ENCODE measurements at places on chromosomes 11 and 22.
A peak's percentile ranks its signal among the peaks of the same experiment; 100 is the strongest.

DNA sequence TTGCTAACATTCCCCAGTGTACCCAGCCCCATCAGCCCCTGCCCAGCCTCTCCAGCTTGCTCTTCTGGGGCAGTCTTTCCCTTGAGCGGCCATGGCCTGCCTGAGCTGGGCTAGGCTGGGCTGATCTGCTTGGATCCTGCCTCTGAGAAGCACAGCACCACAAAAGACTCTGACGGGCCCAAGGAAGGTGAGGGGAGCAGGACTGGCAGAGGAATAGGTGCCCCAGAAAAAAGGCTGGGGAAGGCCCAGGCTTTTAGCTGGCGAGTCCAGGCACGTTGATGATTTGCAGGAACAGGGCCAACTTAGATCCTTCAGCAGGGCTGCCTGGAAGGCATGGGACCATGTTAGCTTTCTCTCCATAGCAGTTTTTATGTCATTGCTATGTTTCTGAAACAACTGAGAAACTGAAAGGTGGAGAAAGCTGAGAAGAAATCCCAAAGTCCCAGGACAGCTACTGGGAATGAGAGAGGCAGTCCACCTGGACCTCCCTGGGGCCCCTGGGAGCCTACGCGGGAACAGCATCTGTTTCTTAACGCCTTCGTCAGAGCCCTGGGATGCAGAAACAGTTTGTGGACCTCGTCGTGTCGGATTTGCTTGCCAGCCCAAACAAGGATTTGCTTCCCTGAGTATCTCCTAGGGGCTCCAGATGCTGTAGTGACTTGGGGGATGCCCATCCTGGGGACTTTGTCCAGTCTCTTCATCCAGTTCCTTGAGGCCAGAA lies 24.4 kb upstream of the FXYD6 start:
- no peak for DNase-seq

- no peak for DNase-seq
These were observed 90.6 kb downstream of the LARGE1 start for GRCh38 chr22:33829546-33830280.

GRCh38 chr11:73538381-73538872 lies 59.5 kb downstream of the FAM168A start:
- DNase-seq = no peak

DNA sequence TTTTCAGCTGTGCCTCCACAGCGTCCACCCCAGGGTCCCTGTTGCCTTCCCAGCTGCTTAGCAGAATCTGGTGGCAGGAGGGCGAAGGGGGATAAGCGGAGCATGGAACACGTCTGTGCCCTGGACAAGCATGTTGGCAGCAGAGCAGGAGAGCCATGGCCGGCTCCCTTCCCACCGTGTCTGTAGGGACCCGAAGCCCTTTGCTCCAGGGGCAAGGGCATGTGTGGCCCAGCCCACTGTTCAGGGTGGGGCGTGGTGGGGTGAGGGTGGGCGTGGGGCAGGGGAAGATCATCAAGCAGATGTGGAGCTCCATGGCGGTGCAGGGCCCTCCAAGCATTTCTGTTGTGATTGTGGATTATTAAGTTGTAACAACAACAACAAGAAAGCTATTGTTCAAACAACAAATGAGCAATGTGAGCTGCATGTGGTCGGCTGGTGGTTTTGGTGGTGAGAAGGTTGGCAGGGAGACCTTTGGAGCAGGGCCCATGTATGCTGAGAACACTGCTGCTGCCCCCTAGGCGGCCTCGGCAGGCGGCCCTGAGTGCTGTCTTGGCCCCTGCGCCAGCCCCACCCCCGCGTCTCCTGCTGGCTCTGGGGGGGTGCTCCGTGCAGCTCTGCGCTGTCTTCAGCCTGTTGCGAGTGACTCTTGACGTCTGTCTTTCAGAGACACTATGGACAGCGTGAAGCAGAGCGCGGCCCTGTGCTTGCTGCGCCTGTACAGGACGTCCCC lies 50.9 kb downstream of the AP2A2 start:
- peak; percentile 62 for DNase-seq

- DNase-seq = no peak
These were observed 107.2 kb downstream of the MAML2 start for GRCh38 chr11:96235751-96236150.

DNA sequence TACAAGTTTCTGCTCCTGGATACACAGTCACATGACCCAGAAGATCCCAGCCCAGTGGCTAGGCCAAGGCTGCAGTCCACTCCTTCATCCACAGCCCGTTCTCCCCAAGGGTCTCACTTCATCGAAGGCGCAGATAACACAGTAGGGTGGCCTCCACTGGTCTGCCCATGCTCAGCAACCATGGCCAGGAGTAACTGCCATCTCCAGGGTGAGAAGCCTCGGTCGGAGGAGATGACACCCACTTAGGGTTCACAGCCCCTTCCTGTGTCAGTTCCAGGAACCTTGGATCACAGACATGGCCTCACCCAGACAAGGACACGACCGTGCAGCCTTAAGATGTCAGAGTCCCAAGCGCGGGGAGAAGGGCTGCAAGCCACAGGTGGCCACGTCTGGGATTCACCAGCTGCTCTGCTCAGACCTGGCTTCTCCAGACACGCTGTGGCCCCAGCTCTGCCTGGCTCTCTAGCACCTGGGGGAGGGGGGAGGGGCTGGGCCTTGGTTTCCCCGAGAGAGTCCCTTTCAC lies 2.6 kb downstream of the BET1L start:
- DNase-seq = no peak

DNA sequence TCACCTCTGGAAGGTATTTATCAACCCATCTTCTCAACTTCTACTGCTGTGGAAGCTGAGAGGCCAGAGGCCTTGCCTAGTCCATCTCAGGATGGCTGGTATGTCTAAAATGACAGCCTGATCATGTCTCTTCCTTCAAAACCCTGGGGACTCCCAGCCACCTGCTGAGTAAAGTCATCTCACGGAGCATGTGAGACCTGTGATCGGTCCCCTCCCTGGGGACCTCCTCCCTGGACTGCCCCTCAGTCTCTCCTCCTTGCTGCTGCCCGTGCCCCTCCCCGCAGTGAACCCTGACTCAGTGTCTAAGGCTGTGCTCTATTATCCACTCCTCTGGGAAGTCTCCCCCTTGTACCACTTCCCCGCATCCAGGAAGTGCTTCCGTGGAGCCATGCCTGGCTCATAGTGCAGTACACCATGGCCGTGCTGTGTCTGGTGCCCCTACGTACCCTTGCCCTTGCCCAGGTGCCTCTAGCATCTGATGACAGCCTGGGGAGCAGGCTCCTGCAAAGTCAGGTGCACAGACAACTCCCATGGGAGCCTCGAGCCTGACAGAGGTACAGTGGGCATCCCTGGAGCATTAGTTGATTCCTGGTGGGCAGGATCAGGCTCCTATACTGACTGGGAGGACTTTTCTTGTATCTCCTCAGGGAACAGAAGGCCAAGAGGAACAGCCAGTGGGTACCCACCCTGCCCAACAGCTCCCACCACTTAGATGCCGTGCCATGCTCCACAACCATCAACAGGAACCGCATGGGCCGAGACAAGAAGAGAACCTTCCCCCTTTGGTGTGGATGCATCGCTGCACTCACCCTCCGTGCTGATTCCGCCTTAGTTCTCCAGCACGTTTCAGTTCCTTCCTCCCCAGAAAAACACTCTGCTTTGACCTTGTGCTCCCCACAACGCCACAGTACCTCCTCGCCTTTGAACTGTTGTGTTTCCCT lies 13.8 kb downstream of the SMARCB1 start:
- no peak for DNase-seq

DNA sequence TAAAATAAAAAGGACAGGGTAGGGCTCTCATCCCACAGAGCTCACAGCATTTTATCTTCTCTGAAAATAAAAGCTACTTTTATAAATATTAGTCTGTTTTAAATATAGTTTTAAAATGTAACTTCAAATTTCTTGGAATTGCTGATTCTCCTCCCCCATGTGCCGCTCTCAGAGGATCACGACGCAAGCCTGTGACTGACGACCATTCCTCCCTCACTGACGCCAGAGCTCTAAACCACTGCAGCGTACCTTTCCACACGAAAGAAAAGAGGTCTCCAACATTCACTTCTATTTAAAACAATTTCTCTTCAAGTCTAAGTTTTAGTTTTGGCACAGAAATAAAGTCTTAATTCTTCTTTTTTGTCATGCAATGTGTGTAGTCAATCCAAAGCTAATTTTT lies 9.3 kb downstream of the TOLLIP start:
- no peak for DNase-seq

- DNase-seq = no peak
These were observed 23.6 kb upstream of the SLC25A1 start for GRCh38 chr22:19201869-19202798.

- peak; percentile 88 for DNase-seq
These were observed 7.0 kb downstream of the MAP3K11 start for GRCh38 chr11:65606876-65607613.

DNA sequence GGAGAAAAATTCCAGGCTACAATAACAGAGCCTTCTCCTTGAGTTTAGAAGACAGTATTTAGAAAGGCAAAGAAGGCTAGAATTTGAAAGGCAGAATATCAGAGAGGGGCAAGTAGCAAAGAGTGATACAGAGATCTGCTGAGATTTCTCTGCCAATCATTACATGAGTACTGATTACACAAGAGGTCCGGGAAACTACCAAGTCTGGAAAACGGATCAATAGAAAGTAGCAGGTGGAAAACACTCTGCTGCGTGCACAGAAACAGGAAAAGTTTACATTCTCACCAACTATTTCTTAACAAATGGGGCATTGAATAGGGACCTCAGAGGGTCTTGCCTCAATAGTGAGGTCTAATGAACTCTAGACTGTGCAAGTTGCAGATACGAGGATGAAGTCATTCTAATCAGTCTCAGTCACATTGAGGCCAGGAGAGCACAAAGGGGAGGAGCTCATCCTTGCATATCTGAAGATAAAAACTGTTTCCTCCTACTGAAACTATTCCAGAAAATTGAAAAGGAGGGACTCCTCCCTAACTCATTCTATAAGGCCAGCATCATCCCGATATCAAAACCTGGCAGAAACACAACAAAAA lies 1099.2 kb downstream of the LRRC4C start:
- DNase-seq = no peak

DNA sequence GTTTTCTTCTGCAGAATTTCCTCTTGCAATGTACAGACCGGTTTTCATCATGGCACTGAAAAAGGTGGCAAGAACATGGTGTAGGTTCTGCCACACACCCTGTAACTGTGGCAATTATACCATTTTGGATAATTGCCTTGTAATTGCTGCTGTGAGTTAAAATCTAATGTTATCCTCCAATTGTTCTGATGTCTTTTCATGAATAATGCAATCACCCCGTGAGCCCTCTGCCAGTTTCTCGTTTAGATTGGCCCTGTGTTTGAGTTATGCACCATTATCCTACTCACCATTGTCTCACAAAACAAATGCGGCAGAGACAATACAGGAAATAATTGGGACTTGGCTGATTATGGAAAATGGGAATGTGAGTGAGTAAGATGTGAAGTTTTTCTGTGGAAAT lies 61.8 kb upstream of the MTNR1B start:
- DNase-seq = no peak

GRCh38 chr11:125070699-125071254 lies 7.7 kb downstream of the SLC37A2 start:
- peak; percentile 66 for DNase-seq

Data from C1 segment of cervical spinal cord (tissue), 14 donors.